ENCODE measurements at places on chromosomes 3 and 15. TPM values are rescaled to one million over a fixed set of nuclear protein-coding genes. Genes with fewer than 3 reads are reported as not detected.

- peaks cover 19% of the 10 kb centered on the region for H3K4me1 ChIP-seq
- no peak overlapping the region for H3K4me3 ChIP-seq
- no peaks in the 10 kb centered on the region for H3K36me3 ChIP-seq
- DNase-seq: no peak
- H3K27ac ChIP-seq: no peak overlapping the region
- no peaks in the 10 kb centered on the region for H3K27me3 ChIP-seq
These were observed 5.7 kb upstream of the FRMD4B start for GRCh38 chr3:69391554-69391953.

- H3K4me3 ChIP-seq: no peak overlapping the region
- DNase-seq: no peak
- no peaks in the 10 kb centered on the region for H3K4me1 ChIP-seq
- H3K36me3 ChIP-seq: no peaks in the 10 kb centered on the region
- no peaks in the 10 kb centered on the region for H3K27me3 ChIP-seq
These were observed 209.8 kb downstream of the GAP43 start for GRCh38 chr3:115833074-115833473.

DNA sequence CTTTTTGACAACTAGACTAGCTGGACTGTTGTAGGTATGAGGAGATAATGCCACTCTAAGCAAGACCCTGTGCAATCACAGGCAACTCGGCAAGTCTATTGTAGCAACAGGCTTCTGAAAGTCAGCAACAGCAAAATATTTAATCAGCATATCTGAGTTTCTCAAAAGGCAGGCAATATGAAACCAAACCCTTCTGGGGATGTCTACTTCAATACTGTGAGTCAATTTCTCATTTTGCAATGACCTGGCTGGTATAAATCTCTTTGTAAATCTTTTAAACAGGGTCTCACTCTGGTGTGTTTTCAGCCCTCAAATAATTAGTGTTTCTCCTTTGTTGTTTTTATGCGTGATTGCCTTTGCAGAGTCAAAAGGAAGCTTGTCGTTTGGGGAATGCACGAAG is 1044.5 kb downstream of the NTRK3 start:
- DNase-seq: no peak
- H3K36me3 ChIP-seq: no peaks in the 10 kb centered on the region
- H3K4me3 ChIP-seq: no peak overlapping the region
- H3K27me3 ChIP-seq: no peaks in the 10 kb centered on the region
- H3K4me1 ChIP-seq: no peaks in the 10 kb centered on the region

DNA sequence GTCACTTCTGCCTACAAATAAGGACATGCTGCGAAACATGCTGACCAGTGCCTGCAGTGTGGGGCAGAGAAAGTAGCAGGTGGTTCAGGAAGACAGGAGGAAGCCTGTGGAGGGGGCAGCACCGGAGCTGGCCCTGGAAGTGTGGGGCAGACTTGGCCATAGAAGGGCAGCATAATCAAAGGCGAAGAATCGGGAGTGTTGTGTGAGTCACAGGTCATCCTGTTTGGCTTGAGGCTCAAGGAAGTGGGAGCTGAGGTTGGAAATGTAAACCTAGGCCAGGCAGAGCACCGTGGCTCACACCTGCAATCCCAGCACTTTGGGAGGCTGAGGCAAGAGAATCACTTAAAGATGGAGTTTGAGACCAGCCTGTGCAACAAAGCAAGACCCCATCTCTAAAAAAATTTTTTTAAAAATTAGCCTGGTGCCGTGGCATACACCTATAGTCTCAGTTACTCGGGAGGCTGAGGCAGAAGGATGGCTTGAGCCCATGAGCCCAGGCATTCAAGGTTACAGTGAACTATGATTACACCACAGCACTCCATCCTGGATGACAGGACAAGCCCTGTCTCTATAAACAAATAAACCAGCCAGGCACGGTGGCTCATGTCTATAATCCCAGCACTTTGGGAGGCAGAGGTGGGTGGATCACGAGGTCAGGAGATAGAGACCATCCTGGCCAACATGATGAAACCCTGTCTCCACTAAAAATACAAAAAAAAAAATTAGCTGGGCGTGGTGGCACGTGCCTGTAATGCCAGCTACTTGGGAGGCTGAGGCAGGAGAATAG is 54.0 kb downstream of the FAM43A start:
- no peaks in the 10 kb centered on the region for H3K36me3 ChIP-seq
- H3K4me1 ChIP-seq: peaks cover 20% of the 10 kb centered on the region
- no peak for DNase-seq

The CMTM8 gene
- polyA plus RNA-seq: 2.5 TPM

The SMCO1 gene
- polyA plus RNA-seq: not detected

The BUB1B gene
- polyA plus RNA-seq: 0.51 TPM

DNA sequence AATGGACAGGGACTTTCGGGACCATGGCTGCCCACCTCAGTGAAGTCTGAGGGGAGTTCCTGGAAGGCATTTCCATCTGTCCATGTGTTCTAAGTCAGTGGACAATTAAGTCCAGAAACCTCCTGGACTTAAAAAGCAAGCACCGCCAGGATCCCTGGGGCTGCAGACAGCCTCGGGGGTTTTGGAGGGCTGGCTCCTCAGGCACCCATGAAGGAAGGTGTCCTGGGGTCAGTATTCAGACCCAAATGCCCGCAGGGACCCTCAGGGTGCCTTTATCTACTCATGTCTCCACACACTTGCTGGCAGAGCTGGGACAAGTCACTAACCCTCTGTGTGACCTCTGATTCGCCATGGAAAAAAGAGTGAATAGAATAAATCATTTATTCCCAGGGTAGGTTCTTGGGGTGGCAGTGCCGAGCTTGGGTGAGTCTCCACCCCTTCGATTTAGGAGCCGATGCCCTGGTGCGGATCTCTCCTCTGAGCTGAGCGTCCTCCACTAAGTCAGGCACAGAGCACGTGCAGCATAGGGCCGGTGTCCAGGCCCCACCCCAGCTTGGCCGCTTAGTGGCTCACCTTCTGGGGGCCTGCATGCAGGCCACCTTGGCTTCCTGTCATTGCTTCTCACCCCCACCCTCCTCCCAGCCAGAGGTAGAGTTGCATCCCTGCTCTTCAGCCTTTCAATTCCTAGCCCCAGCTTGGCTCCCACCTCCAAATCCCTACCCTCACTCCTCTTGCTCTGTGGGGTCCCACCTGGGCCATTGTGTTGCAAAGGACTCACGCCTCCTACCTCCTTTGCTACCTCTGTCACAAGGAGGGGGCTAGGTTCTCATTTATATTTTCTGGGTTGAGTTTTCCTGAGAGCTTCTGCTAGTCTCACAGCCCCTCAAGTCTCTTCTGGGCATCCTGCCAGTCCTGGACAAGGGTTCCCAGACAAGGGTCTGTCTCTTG is 19.9 kb downstream of the SLC6A6 start:
- H3K27me3 ChIP-seq: no peaks in the 10 kb centered on the region
- no peak for DNase-seq
- H3K4me3 ChIP-seq: no peak overlapping the region
- peaks cover 19% of the 10 kb centered on the region for H3K36me3 ChIP-seq
- peak overlapping the region; percentile 74 for H3K27ac ChIP-seq
- peaks cover 74% of the 10 kb centered on the region for H3K4me1 ChIP-seq

DNA sequence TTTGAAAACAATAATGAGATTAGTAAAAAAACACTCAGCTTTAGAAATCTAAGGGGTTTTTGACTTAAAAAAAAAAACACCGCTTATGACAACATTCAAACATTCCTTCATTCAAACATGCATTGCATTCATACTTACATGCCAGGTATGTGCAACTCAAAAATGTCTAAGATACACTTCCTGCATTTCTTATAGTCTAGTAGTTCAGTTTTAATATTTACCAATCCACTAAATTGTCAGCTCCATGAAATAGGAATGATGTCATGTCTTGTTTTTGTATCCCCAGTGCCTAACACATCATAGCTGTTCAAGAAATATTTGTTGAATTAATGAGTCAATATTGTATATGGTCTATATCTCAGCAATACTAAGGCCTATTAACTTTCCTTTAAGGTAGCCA is 51.7 kb downstream of the EIF4E3 start:
- H3K27ac ChIP-seq: no peak overlapping the region
- no peaks in the 10 kb centered on the region for H3K27me3 ChIP-seq
- no peaks in the 10 kb centered on the region for H3K4me1 ChIP-seq
- no peak overlapping the region for H3K4me3 ChIP-seq
- peaks cover 3% of the 10 kb centered on the region for H3K36me3 ChIP-seq

- DNase-seq: no peak
- no peak overlapping the region for H3K27ac ChIP-seq
- H3K36me3 ChIP-seq: no peaks in the 10 kb centered on the region
- H3K27me3 ChIP-seq: no peaks in the 10 kb centered on the region
- peaks cover 10% of the 10 kb centered on the region for H3K4me1 ChIP-seq
- H3K4me3 ChIP-seq: no peak overlapping the region
These were observed 33.8 kb downstream of the MGLL start for GRCh38 chr3:127788451-127788909.

GRCh38 chr15:101500865-101501551 is 11.5 kb upstream of the PCSK6 start:
- H3K27ac ChIP-seq: no peak overlapping the region
- H3K27me3 ChIP-seq: no peaks in the 10 kb centered on the region
- H3K4me1 ChIP-seq: peaks cover 19% of the 10 kb centered on the region
- no peaks in the 10 kb centered on the region for H3K36me3 ChIP-seq

DNA sequence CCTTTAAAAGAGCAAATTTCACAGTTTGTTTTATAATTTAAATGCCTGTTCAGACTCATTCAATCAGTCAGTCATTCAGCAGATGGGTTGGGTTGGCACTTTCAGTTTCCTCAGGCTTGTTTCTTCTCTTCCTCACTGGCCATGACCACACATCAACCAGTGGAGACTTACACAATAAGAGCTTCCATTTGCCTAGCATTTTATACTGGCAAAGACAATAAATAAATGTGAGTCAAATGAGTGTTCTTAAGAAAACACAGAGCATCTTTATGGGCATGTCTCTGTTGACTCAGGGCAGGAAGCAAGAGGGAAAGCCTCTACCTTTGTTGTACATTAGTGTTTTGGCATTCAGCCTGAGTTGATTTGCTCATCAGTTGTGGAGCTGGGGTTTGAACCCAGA is 122.6 kb downstream of the EPHB1 start:
- H3K27me3 ChIP-seq: no peaks in the 10 kb centered on the region
- no peak overlapping the region for H3K27ac ChIP-seq
- H3K4me1 ChIP-seq: peaks cover 23% of the 10 kb centered on the region
- H3K4me3 ChIP-seq: no peak overlapping the region
- DNase-seq: peak; percentile 9
- H3K36me3 ChIP-seq: no peaks in the 10 kb centered on the region

Measured in CD14-positive monocyte (primary cell).